NCI-H510A treated with DMSO at 0.1 percent for 48 hours (cell line): ENCODE measurements at places on chromosomes 4 and X.

DNA sequence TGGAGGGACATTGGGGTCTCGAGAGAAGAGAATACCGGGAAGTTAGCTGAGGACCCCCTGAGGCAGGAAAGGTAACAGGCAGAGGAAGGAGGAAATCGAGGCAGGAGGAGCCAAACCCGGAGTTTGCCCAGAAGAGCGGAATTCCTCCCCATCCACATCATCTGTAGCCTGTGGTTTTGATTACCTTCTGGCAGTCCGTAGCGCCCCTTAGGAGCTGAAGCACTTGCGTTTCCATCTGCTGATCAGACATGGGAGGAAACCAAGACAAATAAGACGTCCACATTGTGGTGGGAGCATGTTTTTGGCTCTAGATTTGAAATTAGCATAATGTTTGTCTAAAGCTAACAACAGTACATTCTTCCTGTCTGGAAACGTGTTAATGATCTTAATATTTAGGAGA, 26.8 kb upstream of the HMX1 start:
- DNase-seq: no peak

DNA sequence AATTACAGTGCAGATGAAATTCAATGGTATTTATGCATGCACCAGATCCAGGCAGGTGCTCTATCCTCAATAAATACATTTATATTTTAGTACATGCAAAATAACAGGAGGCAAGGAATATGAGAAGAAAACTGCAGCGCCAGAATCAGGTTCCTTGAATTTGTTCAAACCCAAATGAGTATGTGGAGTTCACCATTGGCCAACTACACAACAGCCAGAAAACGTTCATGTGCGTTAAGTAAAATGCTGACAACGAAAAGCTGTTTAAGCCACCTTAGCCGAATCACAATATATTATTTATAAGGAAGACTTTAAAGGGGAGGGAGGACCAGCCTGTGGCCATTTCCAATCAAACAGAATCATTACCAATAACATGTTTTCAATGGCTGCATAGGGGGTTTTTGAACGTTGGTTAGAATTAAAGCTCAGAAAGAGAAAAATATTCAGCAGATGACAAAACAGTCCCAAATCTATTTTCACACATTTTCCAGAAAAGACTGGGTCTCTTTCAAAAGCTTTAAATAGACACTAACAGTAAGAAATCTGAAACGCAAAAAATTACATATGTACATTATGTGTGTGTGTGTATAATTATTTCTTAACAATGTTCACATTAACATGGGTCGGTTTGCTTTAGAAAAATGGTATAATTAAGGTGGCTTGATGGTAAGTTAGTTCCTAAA, 171.9 kb downstream of the LDB2 start:
- no peak for DNase-seq

DNA sequence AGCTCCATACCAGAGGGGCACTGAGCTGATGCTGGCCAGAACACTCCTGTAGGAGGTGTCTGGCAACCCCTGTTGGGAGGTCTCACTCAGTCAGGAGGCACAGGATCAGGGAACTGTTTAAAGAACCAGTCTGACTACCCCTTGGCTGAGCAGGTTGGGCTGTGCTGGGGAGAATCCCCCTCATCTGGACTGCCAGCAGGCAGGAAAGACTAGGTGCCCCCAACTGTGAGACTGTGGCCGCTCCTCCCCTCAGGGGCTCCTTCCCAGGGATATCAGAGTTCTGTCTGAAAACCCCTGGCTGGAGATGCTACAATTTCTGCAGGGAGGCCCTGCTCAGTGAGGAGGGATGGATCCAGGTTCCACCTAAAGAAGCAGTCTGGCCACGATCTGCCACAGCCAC, 245.3 kb downstream of the MAPK10 start:
- DNase-seq: no peak

GRCh38 chrX:46803140-46803539, 33.7 kb upstream of the RP2 start:
- DNase-seq: no peak

DNA sequence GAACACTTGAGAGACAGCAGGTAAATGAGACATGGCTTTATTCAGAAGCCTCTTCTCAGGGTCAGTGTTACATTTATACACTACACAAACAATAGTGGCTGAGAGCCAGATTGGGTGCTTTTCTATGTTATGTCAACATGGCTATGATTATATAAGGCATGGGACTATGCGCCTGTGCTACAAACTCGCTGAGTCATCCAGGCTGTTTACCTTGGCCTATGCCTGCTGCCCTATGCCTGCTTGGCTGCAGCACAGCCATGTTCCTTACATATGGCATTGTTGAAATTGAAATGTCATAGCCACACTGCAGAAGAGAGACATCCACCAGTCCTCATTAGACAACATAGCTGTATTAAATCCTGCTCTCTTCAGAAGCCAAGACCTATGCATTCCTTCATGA, 236.3 kb upstream of the NWD2 start:
- peak; percentile 87 for DNase-seq

DNA sequence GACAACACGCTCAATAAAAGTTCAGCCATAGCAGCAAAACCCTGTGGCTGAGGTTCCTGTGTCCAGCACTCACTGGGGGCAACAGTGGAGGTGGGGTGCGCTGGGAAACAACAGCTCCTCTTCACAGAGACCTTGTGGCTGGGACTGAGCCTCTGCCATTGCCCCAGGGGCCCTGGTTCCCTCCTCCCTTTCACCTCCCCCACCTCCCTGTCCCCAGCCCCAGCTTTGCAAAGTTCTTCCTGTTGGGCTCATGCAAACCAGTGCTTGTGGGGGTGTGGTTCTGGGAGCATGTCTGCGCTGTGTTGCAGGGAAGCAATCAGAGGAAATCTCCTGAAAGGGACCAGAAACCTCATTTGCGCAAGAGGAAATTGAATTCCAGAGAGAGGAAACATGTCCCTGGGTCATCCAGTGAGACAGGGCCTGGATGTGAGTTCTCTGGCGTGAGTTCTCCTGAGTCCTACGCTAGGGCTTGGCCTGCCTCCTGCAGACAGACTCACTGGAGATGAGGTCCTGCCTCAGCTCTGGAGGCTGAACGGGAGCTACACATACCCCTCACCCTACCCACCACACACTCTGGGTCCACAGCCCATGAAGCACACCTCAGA, 7.4 kb downstream of the FATE1 start:
- DNase-seq: no peak

DNA sequence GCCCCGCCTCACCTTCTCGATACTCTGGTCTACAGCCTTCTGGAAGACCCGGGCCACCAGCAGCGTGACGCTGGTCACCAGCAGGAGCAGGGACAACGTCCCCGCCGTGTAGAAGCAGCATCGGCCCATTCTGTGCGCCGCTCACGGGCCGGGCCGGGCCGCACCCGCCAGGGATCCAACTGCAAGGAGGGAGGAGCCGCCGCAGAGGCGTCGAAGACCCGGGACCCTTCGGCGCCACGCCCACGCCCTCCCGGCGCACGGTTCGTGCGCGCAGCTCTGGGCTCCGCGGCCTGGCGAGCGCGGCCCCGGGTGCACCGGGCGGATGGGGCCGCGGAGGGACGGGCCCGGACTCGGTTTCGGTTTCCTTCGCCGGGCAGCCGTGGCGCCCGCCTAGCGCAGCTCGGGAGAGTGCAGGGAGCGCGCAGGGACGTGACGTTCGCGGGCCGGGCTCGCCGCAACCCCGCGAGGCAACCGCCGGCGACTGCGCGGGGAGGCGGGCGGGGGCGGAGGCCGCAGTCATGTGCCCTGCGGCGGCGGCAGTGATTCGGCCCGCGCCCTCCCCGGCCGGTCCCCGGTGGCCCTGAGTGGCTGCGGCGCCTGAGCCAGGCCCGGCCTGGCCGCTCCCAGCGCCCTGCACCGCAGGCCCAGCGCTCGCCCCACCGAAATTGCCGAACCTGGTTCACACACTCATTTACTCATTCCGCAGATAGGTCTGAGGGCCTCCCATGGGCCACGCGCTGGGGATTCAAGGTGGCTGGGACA, at the start of gene SCARB2:
TSS of gene SCARB2 (minus strand) at position 410 of the 762 bp plus-strand sequence. CDS start at position 129, 281 bp downstream.
- peak; percentile 74 for DNase-seq

- DNase-seq: no peak
Measured at GRCh38 chr4:121712001-121712651, 15.3 kb upstream of the ANXA5 start.

GRCh38 chr4:136831553-136831952, 700.7 kb downstream of the PCDH18 start:
- no peak for DNase-seq
